Fibroblast of skin of left biceps (primary cell): ENCODE measurements at places on chromosomes 5 and 9.

DNA sequence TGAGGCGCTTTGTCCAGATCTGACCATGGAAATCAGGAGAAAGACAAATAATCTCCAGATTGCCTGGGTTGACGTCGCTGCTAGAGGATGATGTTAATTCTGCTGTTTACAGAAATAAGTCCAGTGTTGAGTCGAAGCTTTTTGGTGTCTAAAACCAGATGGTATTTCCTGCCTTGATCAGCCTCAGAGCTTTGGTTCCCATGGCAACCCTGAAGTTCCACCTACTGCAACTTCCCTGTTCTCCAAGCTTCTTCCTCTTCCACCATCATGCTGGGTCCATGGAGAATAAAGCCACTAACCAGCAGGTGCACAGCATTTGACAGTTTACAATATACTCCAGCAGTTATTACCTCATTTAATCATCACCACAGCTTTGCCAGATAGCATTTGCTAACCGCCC is 18.0 kb upstream of the GABBR2 start:
- DNase-seq, result peak; percentile 16

- DNase-seq, result no peak
These were observed 13.6 kb upstream of the IL17B start for GRCh38 chr5:149392718-149393117.

DNA sequence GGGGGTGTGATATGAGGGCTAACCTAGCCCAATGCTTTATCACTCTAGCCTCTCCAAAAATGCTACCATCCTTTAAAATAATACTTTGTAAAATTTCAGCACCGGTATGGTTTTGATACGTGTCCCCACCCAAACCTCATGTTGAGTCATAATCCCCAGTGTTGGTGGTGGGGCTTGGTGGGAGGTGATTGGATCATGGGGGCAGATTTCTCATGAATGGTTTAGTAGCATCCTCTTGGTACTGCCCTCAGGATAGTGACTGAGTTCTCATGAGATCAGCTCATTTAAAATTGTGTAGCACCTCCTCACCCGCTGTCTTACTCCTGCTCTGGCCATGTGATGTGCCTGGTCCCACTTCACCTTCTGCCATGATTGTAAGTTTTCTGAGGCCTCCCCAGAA is 35.0 kb upstream of the ANKH start:
- no peak for DNase-seq

GRCh38 chr9:2465921-2466460 is 155.6 kb upstream of the VLDLR start:
- DNase-seq, result no peak

- no peak for DNase-seq
These were observed 11.0 kb downstream of the CDH10 start for GRCh38 chr5:24633715-24634325.

- DNase-seq, result no peak
These were observed 668.6 kb upstream of the DMAC1 start for GRCh38 chr9:8468045-8468637.

DNA sequence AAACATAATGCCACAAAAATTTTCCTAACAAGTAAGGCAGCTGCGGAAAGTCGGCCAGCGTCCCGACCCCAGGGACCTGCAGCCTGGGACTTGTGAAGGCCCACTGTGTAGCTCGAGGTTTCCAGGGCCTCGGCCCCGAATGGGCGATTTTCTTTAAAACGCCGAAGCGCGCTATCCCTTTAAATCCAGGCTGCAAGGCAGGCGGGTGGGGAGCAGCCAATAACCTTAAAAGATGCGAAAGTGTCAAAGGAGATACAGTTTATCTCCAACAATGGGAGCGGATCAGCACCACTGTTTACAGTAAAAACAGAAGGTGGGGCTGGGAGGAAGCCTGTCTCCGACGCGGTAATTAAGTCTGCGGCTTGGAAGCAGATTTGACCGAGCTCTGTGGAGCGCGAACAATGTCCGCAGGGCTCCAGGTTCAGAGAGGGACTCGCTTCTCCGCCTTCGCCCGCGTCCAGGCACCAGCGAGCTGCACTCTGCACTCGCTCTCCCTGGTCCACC is 1.7 kb upstream of the ZSWIM6 start:
- no peak for DNase-seq

GRCh38 chr5:115069087-115069968 is 100.4 kb downstream of the TRIM36 start:
- no peak for DNase-seq

- no peak for DNase-seq
These were observed 194.0 kb upstream of the KLF4 start for GRCh38 chr9:107683566-107683965.

- DNase-seq, result no peak
These were observed 92.7 kb downstream of the VCAN start for GRCh38 chr5:83564069-83564749.

DNA sequence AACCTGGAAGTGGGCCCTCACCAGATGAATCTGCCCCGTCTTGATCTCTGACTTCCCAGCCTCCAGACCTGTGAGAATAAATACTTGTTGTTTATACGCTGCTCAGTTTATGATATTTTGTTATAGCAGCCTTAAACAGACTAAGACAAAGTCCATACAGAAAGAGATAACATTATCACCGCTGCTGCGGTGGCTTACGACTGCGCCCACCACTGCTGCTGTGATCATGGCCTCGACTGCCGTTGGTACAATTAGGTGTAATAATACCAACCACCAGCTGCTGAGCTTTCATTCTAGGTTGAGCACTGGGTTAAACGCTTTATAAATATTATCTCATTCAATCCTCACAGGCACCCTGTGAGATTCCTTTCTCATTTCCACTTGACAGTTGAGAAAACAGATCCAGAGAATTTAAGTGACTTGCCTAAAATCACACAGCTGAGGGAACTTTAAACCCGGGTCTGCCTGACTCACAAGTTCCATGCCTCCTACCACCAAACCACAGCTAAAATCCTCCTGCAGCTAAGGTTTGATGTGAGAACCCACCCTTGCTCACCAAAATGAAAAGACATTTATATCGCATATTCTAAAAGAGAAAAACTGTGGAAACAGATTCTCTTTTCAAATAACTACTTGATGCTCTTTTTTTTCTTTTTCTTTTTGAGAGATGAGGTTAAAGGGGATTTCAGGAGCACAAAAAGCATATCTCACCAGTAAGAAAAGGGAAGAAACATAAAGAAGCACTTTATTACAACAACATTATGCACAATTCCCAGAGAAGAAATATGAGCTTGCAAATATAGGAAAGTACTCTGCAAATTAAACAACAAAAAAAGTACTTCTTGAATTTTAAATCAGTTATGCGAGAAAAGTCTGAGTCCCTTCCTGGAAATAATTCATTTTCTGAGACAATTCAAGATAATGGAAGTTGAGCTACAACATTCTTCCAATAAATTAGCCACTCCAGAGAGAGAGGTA is 23.9 kb downstream of the GOLM1 start:
- no peak for DNase-seq

DNA sequence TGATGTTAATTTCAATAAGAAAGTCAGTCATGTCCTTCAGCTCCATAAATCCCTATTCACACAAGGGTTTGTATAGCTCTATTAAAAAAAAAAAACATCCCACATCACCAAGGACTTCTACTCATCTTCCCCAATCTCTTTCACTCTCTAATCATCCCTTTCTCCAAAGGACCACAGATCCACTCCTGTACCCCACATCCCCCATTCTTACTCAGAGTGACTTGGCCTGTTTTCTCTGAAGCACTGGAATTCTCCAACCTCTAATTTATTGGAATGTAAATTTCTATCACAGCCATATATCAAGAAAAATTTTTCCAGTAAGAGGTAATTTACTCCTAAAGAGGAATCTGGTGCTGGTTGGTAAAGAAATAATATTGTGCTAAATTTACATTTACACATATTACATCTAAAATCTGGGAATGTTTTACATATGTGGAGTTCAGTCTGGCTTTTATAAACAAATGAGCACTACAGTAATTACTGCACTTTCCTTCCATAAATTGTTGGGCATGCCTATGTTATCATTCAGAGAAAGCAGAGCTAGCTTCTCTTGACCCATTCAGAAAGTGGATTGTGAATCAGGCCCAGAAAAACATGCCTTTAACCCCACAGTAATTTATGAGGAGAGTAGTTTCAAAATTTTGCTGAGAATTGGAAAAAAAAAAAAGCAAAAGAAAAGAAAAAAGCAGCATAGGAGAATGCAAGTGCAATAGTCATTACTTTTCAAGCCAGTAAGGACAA is 399.5 kb upstream of the TNC start:
- peak; percentile 90 for DNase-seq

DNA sequence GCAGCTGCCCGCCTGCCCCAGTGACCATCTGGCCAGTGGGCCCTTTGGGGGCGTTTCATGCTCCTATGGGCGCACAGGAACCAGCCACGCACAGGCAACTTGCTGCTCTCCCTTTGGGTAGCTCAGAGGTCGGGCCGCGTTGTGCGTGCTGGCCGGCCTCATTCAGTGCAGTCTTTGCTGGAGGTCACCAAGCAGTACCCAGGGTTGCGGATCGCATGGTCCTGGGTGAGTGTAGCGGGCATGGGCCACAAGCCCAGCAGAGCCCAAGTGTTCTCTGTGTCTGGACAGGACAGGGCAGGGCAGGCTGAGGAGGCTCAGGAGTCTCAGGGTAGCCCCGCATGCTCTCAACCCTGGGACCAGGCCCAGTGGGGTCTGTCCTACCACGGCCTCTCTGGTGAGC is 9.9 kb upstream of the MRNIP start:
- no peak for DNase-seq

DNA sequence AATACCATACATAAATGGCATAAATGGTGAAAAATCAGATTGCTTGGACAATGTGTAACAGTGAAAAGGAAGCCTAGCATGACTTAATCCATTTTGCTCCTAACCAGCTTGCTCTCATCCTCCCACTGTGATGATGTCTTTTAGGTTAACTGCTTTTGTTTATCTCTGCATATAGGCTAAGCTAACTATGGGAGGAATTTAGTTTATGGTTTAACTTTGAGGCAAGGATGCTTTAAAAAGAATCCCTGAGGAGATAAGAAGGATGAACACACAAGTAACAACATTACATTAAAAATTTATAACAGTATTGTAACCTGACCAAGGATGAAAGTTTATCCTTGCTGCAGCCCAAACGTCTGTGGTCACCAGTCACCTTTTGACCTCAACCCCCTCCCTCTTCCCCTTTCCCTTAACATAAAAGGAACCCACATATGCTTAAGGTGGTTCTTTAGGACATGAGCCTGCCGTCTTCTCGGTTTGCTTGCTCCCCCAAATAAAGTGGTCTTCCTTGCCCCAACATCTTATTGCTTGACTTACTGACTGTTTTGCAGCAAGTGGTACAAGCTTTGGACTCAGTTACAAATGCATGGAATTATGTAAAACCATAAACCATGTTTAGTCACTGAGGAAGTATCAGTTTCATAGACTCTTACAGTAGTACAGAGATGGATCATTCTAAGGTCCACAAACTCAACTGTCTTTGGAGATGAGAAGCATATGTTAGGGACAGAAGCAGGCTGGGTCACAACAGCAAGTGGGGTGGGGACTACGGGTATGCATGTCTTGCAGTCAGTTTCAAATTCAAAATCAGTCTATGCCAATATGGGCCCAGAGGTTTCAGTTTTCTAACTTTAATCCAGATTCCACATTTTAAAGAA is 31.3 kb downstream of the AGXT2 start:
- DNase-seq, result no peak

GRCh38 chr9:128117613-128118471 is 9.7 kb downstream of the PTGES2 start:
- peak; percentile 50 for DNase-seq

DNA sequence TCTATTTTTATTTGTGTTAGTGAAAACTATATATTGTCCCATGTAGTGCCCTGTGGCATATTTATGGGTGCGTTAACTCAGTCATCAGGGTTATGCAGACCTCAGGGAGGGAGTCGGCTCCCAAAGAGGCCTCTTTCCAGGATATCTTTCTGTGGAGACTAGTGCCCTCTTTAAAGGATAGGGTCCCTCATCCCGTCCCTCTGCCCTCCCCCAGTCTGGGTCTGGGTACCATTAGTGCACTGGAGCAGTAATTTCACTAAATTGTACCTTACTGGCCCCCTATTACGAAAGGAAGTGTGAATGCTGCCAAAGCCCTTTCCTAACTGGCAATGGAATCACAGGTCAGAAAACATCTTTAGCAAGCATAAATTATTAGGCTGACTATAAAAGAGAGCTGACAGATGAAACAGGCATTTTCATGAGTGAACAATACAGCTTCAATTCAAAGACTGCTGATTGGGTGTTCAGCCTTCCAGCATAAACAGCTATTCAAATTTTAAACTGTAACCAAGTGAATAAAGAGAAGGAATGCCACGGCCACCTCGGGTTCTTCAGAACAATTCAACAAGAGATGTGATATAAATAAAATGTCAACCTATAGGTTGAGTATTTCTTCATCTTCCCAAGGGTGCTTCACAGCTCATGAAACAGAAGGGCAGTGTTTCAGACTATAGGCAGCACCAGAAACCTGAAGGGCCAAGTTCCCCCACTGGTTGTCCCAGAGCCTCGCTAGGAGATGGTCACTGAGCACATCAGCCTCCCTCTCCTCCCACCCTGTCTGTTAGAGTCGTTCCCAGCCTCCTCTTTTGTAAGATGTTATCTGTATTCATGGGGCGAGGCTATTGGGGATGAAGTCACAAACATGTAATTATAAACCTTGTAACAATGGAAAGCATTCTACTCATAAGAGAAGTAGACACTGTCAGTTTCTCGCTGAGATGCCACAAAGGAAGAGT is 318.7 kb downstream of the TMEM161B start:
- no peak for DNase-seq

DNA sequence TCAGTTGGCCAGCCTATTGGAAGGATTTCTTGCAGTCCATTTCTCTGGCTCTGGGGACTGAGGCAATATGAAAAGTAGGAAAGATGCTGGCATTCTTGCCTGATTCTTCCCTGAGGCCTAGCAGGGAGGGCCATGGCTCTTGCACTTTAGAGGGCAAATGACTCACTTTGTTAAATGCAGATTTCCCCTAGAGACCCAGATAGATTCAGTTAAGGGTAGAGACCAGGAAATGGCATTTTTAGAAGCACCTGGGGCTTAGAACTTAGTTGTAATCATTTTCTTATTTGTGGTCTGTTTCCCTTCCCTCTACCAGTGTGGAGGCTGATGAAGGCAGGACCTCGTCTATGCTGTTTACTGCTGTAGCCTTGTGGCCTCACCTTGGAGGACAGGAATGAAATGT is 112.8 kb upstream of the NR3C1 start:
- no peak for DNase-seq

DNA sequence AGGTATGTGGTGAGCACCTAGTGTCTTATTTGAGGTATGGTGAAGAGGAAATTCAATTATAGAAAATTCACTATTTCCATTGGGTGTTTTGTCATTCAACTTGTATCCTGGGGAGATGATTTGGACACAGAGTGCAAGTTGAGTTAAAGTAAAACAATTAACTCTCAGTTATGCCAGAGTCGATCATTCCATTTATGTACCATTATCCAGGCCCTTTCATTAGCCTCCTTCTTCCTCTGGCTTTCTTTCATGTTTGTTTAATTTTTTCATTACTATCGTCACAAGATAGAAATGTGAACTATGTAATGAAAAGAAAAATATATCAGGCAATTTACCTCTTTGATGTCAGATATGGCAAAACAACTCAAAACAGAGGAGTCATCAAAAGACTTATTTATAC is 1347.2 kb upstream of the NUDT12 start:
- DNase-seq, result no peak

GRCh38 chr9:68609901-68610415 is 69.3 kb upstream of the TMEM252 start:
- DNase-seq, result no peak
